ENCODE measurements at places on chromosomes 7 and 10.

- DNase-seq: no peak
Measured at GRCh38 chr7:158094671-158095226, 492.9 kb downstream of the PTPRN2 start.

GRCh38 chr7:148306759-148307158 is 283.8 kb upstream of the C7orf33 start:
- no peak for DNase-seq

DNA sequence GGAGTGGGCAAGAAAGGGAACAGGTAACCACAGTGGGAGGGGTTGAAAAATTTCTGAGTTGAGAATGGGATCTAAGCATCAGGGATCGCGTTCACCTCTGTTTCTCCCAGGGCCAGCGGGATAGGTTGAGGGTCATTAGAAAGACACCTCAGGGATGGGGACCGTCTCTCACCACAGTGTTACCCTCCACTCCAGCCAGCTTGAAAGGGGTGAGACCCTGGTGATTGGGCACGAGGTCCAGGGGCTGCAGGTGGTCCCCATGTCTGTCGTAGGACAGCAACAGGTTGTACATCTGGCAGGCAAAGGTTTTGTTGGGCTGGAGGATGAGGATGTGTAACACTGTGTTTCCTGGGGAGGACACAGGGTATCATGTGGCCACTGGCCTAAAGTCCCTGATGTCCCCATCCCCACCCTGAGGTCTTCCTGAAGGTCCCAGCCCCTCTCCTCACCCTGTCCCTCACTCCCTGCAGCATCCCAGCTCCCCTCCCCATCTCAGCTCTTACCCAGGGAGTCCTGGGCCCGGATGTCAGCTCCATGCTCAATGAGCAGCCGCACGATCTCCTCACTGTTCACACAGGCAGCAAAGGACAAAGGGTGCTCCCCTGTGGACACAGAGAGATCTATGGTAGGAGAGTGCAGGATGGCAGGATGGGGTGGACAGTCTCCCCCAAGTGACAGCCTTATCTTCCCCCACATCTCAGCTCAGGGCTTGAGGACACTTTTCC is 9.1 kb downstream of the TRPV6 start:
- no peak for DNase-seq

DNA sequence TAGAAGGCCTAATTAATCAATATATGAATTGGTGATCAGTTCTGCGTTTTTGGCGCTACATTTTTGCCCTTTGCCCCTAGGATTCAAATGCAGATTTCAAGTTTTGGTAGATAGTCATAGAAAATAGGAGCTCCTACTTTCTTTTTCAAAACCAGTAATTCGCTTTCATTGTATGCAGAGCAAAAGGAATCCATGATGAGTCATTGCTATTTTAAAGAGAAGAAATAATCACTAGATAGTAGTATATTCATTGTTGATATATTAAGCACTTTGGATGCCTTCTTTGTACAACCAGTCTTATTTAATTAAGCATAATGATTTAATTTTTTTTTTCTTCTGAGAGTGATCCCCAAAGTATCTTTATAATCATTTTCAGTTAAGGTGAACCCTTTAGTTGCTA is 50.3 kb downstream of the CSTF2T start:
- peak; percentile 14 for DNase-seq

- no peak for DNase-seq
Measured at GRCh38 chr10:95456516-95456915, 104.7 kb downstream of the SORBS1 start.

- peak; percentile 23 for DNase-seq
Measured at GRCh38 chr7:148882841-148883265, 1.2 kb downstream of the EZH2 start.

DNA sequence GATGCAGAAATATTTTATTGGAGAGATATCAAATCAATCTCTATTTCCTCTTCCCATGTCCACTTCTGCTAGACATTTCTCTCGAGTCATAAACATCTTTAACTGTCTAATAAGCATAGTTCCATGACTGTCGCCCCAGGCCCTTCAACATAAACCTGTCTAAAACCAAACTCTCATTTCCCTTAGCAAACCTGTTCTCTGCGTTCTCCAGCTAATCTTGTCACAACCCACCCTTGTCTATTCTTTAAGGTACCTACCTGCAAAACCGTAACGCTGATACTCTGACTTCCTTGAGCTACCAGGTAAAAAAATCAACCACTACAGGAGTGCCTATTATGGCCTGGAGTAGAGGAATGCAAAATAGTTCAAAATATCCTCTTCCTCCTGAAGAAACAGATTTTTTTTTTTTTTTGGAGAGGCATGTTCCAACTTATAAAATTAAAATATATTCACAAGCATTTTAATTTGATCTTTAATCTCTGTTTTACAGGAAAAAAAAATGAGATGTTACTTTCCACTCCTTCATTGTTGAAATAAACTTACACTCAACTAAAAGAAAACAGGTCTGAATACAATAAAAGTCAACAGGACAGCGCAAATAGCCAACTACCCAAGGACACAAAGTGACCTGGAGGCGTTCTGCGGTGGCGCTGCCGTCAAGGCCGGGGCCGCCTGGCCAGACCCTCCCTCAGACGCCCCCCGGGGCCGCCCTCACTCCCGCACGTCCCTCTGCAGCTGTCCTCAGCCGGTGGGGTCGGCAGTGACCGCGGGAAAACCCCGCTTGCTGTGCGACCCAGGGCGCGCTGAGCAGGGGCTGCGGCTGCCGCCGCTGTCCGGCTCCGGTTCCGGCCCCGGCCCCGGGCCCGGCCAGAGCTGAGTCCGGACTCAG is 765 bp downstream of the SLC25A40 start:
- DNase-seq: no peak

- no peak for DNase-seq
Measured at GRCh38 chr7:93943816-93944540, 22.4 kb downstream of the GNG11 start.
